CD4-positive, alpha-beta memory T cell (primary cell): ENCODE measurements at places on chromosomes 1 and 21. TPM values are rescaled to one million over a fixed set of nuclear protein-coding genes. Genes with fewer than 3 reads are reported as not detected.

Gene KRTAP13-2
- not detected for total RNA-seq

Gene TAS1R1
- not detected for total RNA-seq

Gene CGN
- total RNA-seq, result 0.81 TPM

Gene CRNN
- total RNA-seq, result not detected

Gene HCRTR1
- total RNA-seq, result not detected

Gene OR2T29
- not detected for total RNA-seq

Gene CYP2J2
- total RNA-seq, result 0.20 TPM

Gene S100A4
- total RNA-seq, result 329 TPM

Gene PDZK1IP1
- total RNA-seq, result not detected

Gene DCST2
- total RNA-seq, result 4.1 TPM

Gene LCE1C
- total RNA-seq, result not detected

Gene MTARC1
- not detected for total RNA-seq

Gene FUCA1
- total RNA-seq, result 32.7 TPM

Gene TIAM1
- 104 TPM for total RNA-seq

Gene SDE2
- 21.1 TPM for total RNA-seq

Gene TRIM45
- 0.20 TPM for total RNA-seq

Gene CD247
- total RNA-seq, result 341 TPM

Gene L1TD1
- not detected for total RNA-seq

Gene NBPF4
- total RNA-seq, result 0.35 TPM

Gene CELA3B
- total RNA-seq, result not detected

Gene OR2AK2
- 0.35 TPM for total RNA-seq

Gene EFNA3
- 4.3 TPM for total RNA-seq

Gene ACTN2
- total RNA-seq, result not detected
